NCI-H2029 (cell line): ENCODE measurements at places on chromosomes 16 and 17.

DNA sequence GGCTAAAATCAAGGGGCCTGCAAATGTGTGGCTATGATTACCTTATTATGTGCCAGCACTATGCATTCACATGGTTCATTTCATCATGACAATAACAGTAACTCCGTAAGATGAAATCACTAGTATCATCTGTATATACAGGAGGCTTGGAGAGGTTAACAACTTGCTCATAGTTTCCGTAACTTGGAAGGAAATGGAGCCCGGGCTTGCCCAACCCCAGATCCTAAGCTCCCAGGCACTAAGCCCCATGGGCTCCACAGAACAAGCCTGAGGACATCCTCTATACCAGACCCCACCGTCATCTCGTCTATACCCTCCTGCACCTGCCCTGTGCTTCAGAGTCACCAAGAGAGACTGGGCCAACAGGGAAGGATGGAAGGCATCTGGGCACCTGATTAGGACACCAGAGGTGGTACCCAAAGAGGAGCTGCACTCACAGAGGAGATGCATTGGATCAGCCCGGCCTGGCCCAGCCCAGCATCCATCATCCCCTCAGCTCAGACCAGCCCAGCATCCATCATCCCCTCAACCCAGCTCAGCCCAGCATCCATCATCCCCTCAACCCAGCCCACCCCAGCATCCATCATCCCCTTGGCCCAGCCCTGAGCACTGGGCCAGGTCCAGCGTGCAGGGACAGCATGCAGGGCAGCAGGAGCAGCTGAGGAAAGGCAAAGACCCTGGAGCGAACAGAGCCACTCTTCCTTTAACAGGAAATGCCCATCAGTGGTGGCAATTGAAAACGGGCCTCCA is 28.5 kb downstream of the NSMCE1 start:
- no peak for DNase-seq

DNA sequence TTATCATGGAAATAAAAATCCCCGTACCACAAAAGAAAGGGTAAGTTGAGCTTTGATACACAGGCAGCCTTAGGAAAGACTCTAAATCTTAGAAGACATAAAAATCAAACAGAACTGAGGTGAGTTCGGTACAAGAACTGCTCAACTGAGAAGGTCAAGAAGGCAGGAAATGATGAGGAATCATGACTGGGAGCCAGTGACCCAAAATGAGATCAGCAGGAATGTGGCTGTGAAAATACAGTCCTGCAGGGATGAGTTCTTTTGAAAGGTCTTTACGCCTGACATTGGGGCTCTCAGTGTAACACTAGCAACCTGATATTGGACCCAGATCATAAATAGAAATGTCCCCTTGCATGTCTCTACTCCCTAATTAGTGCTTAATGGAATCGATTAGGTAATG is 56.3 kb upstream of the CDH11 start:
- DNase-seq, result no peak

GRCh38 chr17:30208214-30208613 is 27.3 kb downstream of the SLC6A4 start:
- no peak for DNase-seq

GRCh38 chr16:49183911-49184310 is 97.7 kb downstream of the CBLN1 start:
- peak; percentile 53 for DNase-seq

DNA sequence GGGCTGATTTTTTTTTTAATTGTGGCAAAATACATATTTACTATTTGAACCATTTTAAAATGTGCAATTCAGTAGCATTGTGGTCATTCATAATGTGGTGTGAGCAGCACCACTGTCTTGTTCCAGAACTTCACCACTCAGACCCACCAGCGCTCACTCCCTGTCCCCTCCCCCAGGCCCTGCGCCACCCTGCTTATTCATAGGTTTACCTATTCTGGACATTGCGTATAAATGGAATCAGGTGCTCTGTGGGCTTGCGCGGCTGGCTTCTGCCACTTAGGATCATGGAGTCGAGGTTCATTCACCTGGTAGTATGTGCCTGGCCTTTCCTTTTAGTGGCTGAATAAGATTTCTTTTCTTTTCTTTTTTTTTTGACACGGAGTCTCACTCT is 59.4 kb downstream of the NT5M start:
- DNase-seq, result no peak
